Uterus (tissue), 4 donors: ENCODE measurements at places on chromosomes 3 and 15. TPM values are rescaled to one million over a fixed set of nuclear protein-coding genes. Genes with fewer than 3 reads are reported as not detected.

Gene GOLGA6D
- total RNA-seq: not detected

DNA sequence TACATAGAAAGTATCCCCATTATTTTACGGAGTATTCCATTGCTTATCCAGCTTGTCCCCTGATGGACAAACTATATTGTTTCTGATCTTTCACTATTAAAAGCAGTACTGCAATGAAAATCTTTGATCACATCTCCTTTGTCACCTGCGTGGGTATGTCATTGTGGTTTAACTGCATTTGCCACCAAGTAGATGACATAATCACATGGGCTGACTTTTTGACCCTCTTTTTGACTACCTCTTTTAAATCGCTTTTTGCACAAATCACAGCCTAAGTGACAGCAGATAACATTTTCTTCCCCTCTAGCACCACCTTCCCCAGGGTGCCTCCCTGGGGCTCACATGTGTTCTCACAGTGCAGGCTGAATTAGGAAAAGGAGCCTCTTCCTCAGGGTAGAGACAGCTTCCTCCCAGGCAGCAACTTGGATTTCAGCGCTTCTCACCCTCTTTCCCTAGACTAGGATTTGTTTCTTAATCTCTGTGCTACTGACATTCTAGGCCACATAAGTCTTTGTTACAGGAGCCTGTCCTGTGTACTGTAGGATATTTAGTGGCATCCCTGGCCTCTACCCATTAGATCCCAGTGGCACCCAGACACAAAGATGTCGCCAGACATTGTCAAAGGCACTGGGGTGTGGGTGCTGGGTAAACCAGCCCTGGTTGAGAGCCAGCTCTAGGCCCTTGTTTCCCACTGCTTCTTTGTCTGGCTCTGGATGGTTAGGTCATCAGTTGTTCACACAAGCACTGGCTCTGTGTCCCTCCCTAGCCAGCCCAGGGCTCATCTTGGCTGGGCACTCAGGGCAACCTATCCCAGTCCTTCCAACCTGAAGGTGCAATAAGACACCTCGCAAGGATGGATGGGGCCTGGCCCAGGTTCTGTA is 1.3 kb upstream of the RBP1 start:
- DNase-seq: no peak

Gene CLDN11
- total RNA-seq: 14.3 TPM

DNA sequence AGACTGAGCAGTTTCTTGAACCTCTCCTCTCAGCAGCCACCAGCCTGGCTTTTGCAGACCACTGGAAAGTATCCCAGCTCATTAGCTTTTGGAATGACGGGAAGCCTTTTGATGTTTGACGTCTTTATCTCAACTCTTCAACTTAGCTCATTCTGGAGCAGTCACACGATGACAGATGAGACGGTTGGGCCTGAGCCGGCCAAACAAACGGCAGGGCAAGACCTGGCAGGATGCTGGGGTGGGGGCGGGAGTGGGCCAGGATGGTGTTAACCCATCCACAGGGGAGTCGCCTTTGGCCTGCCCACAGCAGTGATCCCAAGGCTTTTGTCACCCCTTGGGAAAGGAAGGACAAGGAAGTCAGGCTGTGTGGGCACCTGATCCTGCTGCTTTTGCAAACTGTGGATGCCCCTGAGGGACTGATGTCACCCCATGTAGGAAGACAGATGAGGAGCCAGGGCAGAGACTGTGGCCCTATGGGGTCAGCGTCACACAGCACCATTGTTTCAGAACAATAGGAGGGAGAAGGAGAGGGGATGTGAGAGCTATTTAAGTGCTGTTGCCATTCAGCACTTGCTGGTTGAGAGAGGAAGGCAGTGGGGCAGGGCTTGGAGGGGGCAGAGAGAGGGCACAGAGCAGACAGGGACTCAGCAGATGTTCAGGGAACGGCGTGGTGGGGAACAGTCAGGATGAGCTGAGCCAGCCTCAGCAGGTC is 121.9 kb upstream of the CTDSPL start:
- no peak for DNase-seq

Gene SLC22A13
- total RNA-seq: under 0.01 TPM

Gene CCR8
- total RNA-seq: not detected

DNA sequence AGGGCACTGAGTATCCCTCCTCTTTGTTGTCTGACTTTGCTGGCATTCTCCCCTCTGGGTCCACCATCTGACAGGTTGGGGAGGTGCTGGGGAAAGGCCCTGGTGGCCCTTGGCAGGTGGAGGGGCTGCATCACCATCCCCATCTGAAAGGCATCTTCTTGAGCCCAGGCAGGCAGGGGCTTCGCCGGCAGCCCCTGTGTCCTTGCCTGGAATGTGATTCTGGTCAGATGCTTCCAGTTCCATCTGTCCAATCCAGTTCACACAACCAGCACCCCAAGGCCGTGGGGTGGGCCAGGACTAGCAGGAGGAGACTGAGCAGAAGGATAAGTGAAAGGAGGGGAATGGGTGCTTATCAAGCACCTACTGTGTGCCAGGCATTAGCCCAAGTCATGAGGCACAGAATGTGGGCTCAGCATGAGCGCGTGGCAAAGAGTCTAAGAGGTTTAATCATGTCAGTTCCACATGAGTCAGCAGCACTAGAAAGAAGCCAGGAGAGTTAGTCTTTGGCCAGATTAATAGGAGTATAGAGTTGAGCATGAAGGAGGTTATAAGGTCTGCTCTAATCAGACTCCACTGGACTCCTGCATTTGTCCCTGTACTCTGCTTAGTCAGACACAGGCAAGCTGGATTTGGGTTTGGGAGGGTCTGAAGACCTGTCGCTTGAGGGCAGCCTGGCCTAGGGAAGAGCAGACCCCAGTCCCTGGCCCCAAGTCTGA is 10.5 kb upstream of the TXNRD3 start:
- DNase-seq: no peak

DNA sequence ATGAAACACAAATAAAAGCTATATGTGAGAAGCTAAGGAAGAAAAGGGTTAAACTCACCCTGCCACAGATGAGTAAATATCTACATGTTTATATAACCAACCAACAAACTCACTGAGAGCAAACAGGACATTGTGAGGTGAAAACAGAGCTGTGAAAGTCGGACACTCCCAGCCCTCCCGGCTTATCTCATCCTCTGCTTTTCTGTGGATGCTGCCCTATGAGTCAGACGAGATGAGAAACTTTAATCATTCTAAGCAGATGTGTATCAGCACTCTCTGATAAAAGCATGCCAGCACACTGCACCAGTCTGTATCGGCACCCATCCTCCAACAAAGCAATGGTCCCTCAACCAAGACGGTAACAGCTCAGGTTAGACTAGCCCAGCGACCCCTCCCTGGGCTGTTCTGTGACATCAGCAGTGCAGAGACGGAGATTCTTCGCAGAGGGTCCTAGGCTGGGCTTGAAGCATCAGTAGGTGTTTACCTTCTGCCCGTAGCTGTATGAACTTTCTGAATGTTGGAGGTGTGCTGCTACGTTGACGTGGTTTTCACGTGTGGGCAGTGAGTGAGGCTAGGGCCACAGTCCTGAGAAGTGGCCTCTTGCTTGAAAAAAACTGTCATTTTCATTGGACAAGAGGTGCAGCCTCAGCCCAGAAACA is 119.8 kb upstream of the ALDH1A3 start:
- peak; percentile 49 for DNase-seq

Gene VPS13C
- 136 TPM for total RNA-seq

DNA sequence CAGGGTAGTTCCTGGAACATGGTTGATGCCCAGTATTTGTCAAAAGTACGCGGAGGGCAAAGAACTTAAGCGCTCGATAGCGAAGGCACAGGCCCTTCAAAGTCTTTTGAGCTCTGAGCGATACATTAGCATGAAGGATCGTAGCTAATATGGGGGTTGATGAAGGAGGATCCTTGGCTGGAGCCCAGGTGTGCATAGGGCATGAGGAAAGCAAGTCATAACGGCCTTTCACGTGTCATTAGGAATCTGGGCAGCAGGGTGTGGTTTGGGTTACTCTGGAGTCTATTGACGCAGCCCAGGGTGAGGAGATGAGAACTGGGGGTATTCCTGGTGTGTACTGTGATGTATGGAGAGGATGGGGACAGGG is 31.7 kb downstream of the SPINK8 start:
- peak; percentile 32 for DNase-seq

DNA sequence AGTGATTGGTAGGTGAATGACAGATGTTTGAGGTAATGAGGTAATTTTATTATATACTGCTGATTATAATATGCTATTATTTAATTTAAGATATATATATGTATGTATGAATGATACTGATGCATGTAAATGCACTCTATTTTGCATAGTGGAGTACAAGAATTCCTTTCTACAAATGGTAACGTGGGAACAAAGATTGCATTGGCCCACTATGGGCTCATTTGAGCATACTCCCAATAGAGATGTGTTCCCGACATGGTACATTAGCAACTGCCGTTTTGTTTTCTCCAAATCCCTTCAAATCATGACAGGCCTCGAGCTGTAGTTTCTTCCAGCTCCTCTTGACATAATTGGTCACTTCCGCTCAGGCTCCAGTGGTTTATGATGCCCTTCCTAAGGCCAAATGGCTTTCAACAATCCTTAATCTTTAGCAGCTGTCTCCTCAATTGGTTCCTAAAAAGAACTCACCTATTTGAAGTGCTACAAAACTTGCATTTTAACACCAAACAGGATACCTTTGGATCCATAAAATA is 266.1 kb downstream of the ADAMTSL3 start:
- no peak for DNase-seq

Gene CA12
- total RNA-seq: 0.29 TPM

- DNase-seq: no peak
Observed at GRCh38 chr15:58562135-58562534, 130.3 kb downstream of the LIPC start.

Gene SPRED1
- 29.4 TPM for total RNA-seq

DNA sequence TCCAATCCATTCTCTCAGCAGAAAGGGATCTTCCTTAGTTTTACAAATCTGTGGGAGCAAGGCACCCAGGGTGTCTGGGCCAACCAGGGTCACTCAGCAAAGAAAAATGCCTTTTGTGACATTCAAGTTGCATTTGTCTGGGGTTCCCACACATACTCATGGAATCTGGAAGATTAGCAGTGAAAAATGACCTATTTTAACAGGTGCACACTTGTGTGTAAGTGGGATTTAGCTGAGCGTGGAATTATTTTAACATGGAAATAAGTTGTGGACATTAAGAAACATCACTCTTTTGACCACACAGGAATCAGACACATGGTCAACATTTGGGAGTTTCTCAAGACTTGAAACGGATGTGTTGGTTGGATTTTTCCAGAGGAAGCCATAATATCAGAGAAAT is 234.9 kb downstream of the OPA1 start:
- no peak for DNase-seq

- DNase-seq: no peak
Observed at GRCh38 chr3:99167071-99167470, 265.6 kb upstream of the DCBLD2 start.

Gene RTP3
- not detected for total RNA-seq

DNA sequence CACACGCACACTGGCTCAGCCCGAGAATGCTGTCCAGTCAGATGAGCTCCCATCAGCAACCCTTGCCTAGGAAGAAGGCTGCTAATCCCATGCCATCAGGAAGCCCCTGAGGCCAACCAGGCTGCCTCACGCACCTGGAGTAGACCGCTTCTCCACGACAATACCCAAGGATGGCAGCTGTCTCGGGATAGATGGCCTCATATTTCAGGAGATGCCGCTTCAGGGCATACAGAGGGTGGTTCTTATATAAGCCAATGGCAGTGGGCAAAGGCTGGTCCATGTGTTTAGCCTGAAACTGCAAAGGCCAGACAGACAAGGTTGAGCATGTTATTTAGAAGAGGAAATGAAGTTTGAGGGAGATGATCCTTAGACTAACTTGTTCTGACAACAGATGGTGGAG is 22.2 kb downstream of the XPC start:
- DNase-seq: no peak

DNA sequence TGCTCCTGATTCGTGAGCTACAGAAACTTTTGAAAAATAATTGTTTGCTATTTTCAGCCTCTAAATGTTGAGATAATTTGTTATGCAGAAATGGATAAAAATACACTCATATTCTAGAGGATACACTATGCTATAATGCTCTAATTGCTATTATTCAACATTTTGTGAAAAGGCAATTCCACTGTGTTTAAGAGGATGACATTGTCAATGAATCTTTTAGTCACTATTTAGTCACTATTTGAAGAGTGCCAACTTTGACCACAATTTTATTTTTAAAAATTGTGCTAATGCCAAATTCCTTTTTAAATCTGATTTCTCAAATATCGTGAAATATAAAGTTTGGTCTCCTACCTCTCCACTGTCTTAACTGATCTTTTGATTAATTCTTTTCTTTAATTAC is 604.9 kb upstream of the KCNMB2 start:
- no peak for DNase-seq

DNA sequence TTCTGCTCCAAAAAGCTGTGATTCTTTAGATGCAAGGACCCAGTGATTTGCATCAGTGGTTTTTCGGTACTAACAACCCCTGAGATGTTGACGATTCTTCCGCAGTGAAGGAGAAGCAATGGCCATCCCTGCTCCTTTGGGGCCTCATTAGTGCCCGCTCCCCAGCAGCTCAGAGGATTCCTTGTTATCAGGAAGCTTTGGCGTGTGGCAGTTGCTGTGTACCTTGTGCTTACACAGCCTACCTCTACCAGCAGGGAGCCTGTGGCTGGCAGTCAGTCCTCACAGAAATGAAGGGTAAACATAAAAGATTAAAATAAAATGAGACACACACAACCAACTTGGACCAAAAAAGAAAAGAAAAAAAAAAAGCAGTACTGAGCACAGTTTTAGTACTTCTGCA is 55.2 kb downstream of the CNTN3 start:
- no peak for DNase-seq

Gene PCOLCE2
- 7.7 TPM for total RNA-seq

DNA sequence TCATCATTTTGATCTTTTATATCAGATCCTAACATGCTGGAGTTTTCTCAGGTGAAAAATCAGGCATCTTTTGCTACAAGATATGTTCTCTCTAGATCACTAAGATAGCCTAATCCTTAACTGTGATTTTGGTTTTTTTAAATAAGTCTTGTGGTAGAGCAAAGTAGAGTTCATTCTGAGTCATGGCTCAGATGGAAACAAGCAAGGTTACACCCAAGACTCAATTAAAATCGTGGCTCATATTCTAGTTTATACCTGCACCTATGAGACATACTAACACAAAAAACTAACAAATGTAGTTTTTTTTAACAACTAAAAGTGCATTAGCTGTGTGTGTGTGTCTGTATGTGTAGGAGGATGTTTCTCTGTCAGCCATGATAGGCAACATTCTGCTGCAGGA is 428.2 kb downstream of the NLGN1 start:
- DNase-seq: no peak

Gene ALDH1A2
- 96.8 TPM for total RNA-seq

DNA sequence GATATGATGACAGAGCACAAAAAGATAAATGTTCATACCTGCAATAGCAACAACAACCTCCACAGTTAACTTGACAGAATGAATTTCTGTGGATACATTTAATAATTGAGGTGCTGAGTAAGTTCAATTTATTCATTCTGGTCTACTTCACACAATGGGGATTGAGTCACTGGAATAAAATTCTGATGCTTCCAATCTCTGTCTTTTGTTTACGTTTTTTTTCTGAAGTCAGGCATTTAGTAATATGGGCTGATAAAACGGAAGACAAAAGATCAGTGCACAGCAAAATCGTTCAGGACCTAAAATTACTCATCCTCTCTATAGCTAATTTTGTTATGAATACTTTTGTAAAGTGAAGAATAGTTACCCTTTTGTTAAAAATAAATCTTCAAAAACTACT is 565.9 kb upstream of the CCDC54 start:
- DNase-seq: no peak

Gene B3GALNT1
- total RNA-seq: 85.1 TPM

GRCh38 chr3:77667901-77668300 is 628.0 kb downstream of the ROBO2 start:
- no peak for DNase-seq

Gene ROPN1B
- total RNA-seq: not detected

- no peak for DNase-seq
Observed at GRCh38 chr15:101530224-101530958, 40.9 kb upstream of the PCSK6 start.
